A549 treated with CORT108297 at 1 μM for 4 hours (cell line): ENCODE measurements at places on chromosomes 2 and 18. TPM values are rescaled to one million over a fixed set of nuclear protein-coding genes. Genes with fewer than 3 reads are reported as not detected.

Gene HOXD11
- 6.2 to 9.1 TPM (median 7.8 TPM) in 5 replicates for total RNA-seq

Gene NOL4
- not detected in 5 replicates for total RNA-seq

Gene EIF2AK3
- 14.6 to 21.1 TPM (median 19.3 TPM) in 5 replicates for total RNA-seq

Gene MC2R
- total RNA-seq = not detected in 5 replicates

Gene GNLY
- 0.08 TPM in 1 of 5 replicates, not detected in the others for total RNA-seq

Gene DPP4
- total RNA-seq = 0.36 to 0.73 TPM (median 0.54 TPM) in 5 replicates

Gene SYT4
- total RNA-seq = not detected in 5 replicates

Gene ATP6V1C2
- 0.14 to 0.32 TPM (median 0.21 TPM) in 5 replicates for total RNA-seq

Gene ELOA2
- total RNA-seq = not detected in 5 replicates

Gene LAMA1
- total RNA-seq = 0.03 to 0.17 TPM (median 0.07 TPM) in 5 replicates

Gene CD8B2
- not detected in 5 replicates for total RNA-seq
